ENCODE measurements at places on chromosomes 12 and 14.

DNA sequence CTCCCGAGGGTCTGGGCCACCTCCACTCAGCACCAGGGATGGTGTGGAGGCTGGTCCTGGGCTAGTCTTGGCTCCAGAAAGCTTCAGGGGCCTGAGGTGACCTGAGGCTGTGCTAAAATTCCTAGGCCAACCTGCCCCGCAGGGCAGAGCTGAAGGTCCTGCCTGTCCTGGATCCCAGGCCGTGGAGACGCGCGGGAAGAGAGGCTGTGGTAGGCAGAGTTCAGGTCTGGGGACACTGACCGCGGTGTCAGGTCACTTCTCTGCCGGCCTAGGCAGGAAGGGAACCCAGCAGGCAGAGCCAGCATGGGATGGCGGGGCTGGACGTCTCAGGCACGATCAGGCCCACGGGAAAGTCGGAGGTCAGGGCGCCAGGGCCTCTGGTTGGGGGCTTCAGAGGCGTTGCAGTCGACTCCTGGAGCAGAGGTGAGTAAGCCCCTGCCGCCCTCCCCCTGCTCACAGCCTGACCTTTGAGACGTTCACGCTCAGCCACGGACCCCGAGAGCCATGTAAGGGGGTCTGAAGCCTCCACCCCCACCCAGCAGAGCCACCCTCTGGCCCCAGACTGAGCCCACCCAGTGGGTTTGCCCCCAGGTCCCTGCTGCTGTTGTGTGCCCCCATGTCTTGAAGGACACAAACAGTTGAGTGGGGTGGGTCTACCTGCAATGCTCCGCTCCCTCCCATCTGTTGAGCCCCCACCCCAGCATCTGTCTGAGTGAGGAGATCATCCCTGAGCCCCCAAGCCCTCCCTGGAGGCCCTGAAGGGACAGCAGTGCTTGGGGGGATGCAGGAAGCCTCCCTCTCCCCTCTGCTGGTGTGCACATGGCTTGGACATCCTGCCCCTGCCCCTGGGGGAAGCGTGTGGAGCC is 142.7 kb downstream of the KIF26A start:
- DNase-seq: peak; percentile 46

DNA sequence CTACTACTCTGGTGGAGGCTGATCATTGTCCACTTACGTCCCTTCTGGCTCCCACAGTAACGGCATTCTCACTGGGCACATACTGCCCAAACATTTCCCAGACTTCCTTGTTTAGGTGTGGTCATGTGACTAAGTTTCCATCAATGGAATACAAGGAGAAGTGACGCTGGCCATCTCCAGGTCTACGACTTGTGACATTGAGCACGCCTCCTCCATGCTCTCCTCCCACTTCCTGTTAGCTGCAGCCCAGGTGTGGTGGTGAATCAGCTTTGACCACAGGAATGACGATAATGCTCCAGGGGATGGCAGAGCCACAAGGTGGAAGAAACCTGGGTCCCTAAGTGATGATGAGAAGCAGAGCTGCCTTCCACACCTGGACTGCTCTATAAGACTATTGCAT is 6.0 kb upstream of the SLC24A4 start:
- DNase-seq: no peak

GRCh38 chr12:9113987-9114309 is 1.8 kb downstream of the A2M start:
- DNase-seq: no peak

DNA sequence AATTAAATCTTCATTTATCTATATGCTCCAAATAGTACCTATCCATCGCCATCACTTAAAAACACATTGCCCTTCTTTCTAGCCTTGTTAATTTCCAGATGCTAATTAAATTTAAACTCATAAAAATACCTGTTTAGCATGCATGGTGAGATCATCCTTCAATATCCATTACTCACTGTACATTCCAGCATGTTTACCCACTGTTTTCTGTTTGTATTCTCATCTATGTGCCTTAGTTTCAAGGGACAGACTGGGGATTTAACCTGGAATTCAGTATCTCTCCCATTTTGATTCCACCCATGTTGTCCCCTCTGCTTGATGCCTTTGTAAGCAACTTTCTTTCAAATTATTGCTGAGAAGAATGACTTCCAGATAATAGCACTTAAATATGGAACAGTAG is 208.0 kb downstream of the SPTSSA start:
- DNase-seq: no peak

GRCh38 chr12:7868391-7868790 is 4.3 kb downstream of the SLC2A14 start:
- DNase-seq: no peak

- DNase-seq: no peak
These were observed 57.4 kb downstream of the GLT1D1 start for GRCh38 chr12:128910629-128911028.

DNA sequence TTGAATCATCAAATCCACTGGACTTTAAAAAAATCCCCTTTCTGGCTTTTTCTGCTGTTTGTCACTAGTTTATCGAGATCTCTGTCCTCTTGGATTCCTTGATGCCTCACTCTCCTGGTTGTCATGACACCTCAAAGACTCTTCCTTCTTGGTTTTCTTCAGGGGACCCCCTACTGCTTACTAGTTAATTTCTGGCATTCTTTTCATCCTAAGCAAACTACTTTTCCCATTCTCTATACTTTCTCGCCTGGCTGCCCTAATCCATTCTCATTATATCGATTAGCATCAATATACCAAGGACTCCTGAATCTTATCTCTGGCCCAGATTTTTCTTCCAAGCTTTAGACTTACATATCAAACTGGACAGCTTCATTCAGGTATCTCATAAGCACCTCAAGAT is 98.6 kb downstream of the NEDD1 start:
- DNase-seq: no peak

- no peak for DNase-seq
These were observed 91.9 kb downstream of the VRK1 start for GRCh38 chr14:96889091-96889490.

- DNase-seq: no peak
These were observed 69.0 kb upstream of the CLMN start for GRCh38 chr14:95388699-95389098.

DNA sequence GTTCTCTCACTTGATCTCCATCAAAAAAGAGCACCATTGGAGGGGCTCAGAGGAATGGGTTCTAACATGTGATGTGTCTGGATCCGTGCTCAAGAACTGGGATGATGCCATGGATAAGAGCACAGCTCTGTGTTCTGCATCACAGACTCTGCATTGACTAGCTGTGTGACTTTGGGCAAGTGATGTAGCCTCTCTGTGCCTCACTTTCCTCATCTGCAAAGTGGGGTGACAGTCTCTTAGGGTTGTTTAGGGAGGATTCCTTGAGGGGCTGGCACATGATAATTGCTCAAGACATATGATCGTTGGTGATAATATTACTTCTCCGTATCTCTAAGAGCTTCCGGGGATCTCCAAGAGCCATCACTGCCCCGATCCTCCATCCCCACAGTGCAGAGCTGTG is 202.3 kb downstream of the CHST11 start:
- DNase-seq: no peak

GRCh38 chr14:20418501-20418909 is 5.2 kb upstream of the TEP1 start:
- no peak for DNase-seq
